ENCODE measurements at places on chromosomes 2 and 18.

GRCh38 chr2:237355701-237356100 is 58.3 kb downstream of the COL6A3 start:
- no peak for DNase-seq

DNA sequence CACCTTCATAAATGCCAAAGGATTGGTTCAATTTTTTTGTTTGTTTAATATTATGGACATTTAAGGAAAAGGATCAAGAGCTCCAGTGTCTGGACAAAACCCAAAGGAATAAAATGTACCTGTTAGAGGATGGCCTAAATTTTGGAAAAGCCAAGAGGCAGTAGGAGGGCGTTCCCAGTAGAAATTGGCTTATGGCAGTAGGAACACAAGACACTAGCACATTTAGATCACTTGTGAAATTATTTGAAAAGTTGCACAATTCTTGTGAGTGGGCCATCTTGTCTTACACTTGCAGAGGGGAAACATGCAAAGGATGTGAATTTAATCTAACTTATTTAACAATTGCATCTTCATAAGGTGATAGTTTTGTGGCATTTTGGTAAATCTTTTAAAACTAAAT is 3.2 kb downstream of the BZW1 start:
- DNase-seq, result no peak

- no peak for DNase-seq
Observed at GRCh38 chr2:96317584-96317997, 7.5 kb upstream of the ITPRIPL1 start.

DNA sequence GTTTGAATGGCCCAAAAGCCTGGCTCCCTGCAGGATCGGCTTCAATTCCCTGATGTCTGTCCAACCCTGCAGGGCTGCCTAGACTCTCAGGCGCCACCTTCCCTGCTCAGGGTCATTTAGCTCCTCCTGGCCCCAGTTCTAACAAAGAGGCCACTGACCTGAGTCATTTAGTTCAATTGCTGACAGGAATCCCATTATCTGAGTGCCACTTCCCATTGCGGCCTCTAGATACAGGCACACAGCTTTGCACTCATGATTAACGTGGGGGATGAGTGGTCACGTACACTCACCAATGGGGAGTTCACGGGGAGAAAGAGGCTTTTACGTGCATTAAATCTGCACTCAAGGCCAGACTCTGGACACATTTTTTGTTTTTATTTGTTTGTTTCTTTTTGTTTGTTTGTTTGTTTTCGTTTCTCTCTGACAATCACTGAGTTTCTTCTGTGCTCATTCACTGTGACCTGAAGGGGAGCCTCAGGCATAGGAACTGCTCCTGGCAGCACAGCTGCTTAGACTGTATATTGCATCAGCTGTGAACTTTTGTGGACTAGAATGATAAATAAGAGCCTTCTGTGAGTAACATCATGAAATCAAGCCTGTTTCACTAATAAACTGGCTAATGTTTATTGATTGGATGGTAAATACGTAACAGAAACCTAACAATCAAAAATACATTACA is 118.9 kb upstream of the CTNNA2 start:
- DNase-seq, result peak; percentile 11

DNA sequence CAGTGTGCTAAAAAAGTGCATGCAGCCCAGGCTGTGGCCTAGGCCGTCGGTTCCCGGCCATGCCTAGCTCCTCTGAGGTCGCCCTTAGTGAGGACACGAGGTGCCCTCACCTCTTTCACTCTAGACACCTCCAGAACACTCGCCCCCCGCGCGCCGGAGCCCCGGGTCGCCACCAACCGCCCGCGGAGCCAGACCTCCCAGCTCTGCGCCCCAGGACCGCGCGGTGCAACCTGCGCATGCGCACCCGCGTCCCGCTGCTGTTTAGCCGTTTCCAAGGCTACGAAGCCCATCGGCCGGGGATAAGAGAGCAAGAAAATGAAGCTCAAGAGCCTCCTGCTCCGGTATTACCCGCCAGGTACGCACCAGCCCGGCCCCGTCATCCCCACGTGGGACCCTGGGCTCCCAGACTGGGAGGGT is at the start of gene DAW1:
Gene DAW1 (plus strand): TSS at position 257 of the 417 bp plus-strand sequence. CDS start 59 bp downstream, at position 316.
- peak; percentile 29 for DNase-seq

- DNase-seq, result no peak
Observed at GRCh38 chr2:197200051-197200761, 110.4 kb downstream of the ANKRD44 start.

DNA sequence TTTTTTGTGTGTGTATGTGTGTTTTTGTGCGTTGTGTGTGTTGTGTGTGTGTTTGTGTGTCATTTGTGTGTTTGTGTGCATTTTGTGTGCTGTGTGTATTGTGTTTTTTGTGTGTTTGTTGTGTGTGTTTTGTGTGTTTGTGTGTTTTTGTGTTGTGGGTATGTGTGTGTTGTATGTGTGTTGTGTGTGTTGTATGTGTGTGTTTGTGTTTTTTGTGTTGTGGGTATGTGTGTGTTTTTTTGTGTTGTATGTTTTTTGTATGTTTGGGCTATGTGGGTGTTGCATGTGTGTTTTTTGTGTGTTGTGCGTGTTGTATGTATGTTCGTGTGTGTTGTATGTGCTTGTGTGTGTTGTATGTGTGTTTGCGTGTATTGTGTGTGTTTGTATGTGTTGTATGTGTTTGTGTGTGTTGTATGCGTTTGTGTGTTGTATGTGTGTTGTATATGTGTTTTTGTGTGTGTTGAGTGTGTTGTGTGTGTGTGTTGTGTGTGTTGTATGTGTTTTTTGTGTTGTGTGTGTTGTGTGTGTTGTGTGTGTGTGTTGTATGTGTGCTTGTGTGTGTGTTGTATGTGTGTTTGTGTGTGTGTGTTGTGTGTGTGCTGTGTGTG is 275.3 kb downstream of the HRH4 start:
- no peak for DNase-seq

DNA sequence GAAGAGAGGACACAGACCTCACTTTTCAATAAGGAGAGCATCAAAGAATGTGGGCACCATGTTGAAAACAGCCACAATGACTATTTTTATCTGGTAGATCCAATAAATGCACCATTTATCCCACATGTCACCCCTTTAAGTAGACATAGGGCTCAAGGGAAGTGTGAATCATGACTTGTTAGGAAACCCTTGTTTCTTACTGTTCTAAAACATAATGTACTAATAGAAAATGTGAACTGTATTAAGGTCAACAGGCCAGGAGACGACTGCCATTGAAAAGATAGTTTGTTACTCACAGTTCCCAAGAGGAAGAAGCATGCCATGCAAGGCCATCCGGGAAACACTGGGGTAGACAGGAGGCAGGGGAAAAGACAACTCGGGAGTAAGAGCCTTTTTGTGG is 137.7 kb downstream of the EN1 start:
- no peak for DNase-seq

DNA sequence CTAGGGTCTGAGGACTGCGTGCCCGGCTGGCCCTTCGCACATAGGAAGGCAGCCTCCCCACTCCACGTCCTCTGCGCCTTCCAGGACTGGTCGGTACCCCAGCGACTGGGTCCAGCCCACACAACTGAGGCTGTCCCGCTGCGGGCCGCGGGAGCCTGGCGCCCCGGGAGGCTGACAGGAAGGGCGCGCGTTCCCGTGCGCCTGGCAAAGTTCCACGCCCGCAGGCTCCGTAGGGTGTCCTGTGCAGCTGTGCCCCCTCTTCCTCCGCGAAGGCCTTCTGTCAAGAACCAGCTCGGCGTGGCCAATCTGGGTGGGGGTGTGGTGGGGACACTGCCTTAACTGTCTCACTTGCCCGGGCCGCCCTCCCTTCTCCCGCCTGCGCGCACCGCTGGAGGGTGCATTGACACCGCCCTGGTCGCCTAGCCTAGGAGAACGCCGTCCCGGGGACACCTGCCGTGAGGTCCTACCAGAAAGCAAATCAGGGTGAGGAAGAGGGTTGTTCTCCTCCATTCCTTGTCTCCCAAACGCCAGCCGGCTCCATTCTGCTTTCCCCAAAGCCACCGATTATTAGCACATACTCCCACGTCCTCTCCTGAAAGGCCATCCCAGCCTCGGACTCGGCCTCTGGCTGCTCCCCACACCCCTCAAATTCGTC is 618 bp upstream of the LYPD1 start:
- peak; percentile 57 for DNase-seq

DNA sequence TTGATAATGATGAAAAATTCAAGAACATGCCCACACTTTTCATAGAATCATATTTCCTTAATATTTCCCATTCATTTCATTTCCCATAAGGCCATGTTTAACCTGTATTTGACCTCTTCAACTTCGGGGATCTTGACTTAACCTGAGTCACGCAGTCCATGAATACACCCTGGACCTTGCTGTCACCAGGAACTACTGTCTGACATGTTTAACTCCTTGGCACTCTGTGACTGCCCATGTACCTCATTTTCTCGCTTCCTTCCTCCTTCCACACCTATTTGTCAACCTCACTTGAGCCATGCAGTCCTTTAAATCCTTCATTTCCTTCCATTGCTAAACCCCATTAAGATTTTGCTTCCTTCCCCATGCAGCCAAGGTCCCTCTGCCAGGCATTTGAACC is 16.3 kb downstream of the ABCB11 start:
- DNase-seq, result no peak

GRCh38 chr2:218374795-218375194 is 7.3 kb upstream of the SLC11A1 start:
- no peak for DNase-seq

Measured in foreskin melanocyte (primary cell).